ENCODE measurements at places on chromosomes 4 and X.

DNA sequence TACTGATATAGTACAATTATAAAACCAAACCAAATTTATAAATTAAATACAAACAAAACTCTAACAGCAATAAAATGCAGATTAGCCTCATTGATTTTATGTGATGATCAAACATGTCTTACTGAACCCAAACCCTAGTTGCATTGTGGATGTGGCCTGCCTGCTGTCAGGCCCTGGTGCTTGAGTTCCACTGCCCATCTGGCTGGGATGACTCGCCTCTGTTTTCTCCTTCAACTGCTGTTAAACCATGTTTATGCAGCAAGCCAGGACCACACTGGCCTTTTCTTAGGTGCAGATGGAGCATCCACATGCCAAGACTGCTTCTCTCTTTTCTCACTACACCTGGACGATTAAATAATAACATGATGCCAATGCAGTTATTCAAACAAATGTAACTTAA is 22.6 kb downstream of the NAP1L5 start:
- DNase-seq: no peak

DNA sequence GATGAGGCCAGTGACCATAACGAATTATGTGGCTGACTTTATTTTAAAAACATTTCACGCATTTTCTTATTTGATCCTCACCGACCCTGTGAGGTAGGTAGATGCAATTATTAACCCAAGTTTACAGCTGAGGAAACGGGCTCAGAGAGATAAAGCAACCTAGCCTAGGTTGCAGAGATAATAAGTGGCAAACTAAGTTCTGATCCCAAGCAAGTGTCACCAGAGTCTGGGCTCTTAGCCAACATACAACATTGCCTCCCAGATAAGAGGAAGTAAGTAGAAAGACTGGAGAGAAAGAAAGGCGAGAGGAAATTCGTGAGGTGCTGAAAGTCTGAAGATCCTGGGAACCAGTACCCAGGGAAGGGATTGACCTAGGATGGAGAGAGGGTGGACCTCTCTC is 77.4 kb upstream of the GPR50 start:
- DNase-seq: no peak

DNA sequence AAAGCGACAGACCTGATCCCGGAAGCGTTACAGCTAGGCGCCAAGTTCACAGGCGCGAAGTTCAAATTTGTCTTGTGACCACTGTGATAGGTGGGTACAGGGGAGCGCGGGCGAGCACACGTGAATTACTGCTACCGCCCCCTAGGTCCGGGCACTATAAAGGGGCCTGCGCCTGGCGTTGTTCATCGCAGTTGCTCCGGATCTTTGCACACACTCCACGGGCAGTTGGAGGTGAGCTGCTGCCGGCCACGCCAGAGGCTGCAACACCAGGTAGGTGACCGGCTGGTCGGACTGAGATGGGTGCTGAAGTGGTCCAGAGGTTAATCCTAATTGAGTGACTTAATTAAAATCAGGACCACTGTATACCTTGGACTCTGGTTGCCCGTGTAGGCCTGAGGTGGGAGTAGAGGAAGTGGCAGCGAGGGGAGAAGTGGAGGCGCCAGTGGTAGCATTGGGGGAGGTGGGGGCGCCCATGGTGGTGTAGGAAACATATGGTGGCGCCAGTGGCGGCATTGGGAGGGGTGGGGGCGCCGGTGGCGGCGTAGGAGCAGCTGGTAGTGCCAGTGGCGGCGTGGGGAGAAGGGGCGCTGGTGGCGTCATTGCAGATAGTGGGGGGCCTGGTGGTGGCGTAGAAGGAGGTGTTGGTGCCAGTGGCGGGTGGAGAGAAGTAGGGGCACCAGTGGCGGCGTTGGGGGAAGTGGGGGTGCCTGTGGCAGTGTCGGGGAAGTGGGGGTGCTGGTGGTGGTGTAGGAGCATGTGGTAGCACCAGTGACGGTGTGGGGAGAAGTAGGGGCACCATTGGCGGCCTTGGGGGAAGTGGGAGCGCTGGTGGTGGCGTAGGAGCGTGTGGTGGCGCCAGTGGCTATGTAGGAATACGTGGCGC is at the start of gene GCNA:
TSS of gene GCNA (plus strand) at position 185 of the 883 bp plus-strand sequence. CDS start 2,385 bp downstream, outside the sequence.
- no peak for DNase-seq

DNA sequence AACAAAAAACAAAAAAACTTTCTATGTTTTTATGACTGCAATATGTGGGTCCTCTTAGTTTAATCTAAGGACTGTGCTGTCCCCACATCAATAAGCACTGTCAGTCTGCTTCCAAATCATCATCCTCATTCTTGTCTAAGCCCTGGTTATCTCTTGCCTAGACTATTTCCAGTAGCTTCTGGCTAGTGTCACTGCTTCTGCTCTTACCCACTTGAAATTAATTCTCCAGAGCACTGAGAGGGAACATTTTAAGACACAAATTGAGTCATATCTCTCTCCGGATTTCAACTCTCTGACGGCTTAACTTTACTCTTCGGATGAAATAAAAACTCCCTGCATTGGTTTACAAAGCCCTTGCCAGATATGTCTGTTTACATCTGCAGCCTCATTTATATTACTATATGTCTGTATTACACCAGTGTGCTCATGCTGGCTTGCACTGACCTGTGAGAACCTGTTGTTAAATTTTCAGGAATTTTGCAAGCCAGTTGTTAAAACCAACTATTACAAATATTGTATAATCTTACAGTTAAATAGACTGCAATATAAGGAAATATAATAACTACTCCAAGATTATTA is 345.9 kb downstream of the ADGRL3 start:
- no peak for DNase-seq

DNA sequence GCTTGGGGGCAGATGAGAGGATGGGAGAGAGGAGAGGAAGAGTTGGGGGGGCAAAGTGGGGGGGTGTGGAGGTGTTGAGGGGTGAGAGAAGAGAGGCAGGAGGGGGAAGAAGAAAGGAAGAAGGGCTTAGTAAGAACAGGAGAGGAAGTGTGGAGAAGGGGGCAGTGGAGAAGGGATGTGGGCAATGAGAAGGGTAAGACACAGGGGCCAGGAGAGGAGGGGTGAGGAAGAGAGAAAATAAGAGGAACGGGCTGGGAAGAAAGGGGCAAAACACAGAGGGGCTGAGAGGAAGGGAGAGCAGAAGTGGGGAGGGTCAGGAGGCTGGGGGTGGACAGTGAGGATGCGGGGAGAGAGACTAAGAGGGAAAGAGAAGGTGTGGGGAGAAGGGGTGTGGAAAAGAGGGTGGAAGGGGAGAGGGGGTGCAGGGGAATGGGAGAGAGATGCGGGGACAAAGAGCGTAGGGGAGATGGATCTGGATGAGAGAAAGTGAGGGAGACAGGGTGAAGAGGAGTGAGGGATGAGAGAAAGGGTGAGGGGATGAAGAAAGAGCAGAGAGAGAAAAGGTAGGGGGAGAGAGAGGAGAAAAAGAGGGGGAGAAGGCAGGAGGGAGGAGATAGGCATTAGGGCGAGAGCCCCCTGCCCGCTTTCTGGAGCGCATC is 12.9 kb downstream of the SH3KBP1 start:
- no peak for DNase-seq

GRCh38 chr4:159526172-159526571 is 423.3 kb downstream of the RAPGEF2 start:
- no peak for DNase-seq

- no peak for DNase-seq
Observed at GRCh38 chr4:105189855-105190650, 43.4 kb downstream of the TET2 start.

GRCh38 chr4:88320224-88320779 is 35.9 kb upstream of the PPM1K start:
- DNase-seq: no peak

DNA sequence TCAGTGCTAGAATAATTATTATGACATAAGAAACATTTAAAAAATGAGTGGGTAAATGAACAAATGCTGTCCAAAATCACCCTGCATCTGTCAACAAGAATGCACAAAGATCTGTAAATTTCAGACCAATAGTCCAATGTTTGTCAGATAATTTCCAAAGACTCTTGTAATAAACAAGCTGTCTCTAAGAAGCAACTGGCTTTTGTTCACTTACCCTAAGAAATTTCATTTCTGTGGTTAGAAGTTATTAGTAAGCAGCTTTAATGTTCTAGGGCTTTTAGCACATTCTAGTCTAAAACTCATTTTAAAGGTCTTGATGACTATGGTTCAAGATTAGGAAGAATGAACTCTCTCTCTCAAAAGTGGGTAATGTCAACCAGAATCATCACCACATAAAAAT is 560.3 kb upstream of the SMIM31 start:
- DNase-seq: no peak

DNA sequence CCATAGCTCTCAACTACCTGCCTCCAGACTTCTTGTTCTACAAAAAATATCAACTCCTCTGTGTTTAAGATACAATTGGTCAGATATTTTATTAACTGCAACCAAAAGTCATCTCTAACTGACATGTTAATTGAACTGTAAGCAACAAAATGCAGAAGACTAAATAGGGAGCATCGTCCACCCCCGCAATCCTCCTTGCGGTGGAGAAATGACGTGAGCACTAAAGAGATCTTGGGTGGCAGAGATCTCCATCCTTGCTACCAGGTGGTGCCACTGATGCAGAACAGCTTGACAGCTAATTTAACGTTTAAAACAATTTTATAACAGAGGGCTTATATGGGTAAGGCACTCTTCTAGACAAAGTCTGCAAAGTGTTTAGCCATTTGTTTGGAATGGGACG is 164.4 kb upstream of the FTHL17 start:
- DNase-seq: no peak

DNA sequence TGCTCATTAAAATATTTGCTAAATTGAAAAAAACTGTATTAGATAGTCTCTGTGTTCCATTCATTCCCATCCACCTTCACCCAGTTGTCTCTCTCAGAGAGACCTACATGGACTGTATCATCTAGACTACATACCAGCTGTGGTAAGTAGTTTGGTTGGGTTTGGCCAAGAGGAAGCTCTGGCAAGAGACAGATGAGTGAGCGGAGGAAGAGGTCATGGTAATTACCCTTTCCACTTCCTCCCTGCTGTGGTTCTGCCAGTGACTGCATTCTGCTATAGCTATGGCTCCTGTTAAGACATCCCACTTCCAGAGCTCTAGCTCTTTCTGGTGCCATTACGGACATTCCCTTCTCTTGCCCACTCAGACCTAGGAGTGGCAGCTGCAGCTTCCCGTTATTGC is 239.0 kb upstream of the MID1 start:
- DNase-seq: no peak

- no peak for DNase-seq
Observed at GRCh38 chrX:861340-861890, 230.8 kb downstream of the SHOX start.

DNA sequence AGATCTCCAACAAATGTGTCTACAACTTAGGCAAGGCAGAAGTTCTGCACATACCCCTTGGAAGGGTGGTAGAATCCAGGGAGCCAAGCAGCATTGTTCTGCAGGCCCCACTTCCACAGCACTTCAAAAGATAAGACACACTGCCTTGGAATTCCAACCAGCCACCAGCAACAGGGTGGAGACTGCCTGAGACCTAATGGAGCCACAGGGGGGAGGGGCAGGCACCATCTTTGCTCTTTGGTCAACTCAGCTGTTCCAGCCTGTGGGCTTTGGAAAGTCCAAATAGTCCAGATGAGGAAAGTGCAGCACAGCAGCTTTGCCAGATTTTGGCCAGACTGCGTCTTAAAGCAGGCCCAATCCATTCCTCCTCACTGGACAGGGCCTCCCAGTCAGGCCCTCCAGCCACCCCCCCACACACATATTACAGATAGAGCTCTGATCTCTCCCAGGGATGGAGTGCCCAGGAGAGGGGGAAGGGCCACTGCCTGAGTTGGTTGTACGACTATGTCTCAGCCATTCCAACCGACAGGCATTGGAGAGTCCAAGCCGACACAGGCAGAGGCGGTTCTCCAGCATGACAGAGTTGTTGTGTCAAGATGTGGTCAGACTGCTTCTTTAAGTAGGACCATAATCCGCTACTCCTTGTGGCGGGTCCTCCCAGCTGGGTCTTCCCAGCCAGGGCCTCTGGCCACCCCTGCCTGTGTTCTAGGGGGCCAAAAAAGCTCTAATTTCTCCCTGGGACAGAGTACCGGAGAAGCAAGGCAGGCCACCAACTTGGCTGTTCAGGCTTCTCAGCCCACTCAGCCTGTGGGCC is 42.5 kb upstream of the ANTXR2 start:
- DNase-seq: no peak

GRCh38 chr4:37623125-37623524 is 63.1 kb downstream of the RELL1 start:
- DNase-seq: no peak

GRCh38 chr4:47786958-47787370 is 50.9 kb downstream of the CORIN start:
- no peak for DNase-seq

- no peak for DNase-seq
Observed at GRCh38 chr4:87042986-87043820, 108.4 kb downstream of the AFF1 start.

- DNase-seq: no peak
Observed at GRCh38 chr4:138596896-138597295, 354.7 kb upstream of the SLC7A11 start.

DNA sequence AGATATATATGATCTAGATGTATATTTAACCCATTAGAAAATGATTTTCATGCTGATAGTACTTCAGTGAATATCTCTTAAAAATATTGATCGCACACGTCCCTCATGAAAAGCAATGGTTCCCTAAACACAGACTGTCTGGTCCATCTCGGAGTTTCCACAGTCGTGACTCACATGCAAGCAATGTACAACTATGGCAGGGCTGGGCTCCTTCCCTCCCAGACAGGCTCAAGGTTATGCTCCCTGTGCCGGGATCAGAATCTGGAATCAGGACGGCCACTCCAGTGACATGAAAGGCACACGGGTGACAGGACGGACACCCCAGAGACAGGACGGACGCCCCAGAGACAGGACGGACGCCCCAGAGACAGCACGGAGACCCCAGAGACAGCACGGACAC is 40.2 kb upstream of the PPP2R3B start:
- DNase-seq: no peak

DNA sequence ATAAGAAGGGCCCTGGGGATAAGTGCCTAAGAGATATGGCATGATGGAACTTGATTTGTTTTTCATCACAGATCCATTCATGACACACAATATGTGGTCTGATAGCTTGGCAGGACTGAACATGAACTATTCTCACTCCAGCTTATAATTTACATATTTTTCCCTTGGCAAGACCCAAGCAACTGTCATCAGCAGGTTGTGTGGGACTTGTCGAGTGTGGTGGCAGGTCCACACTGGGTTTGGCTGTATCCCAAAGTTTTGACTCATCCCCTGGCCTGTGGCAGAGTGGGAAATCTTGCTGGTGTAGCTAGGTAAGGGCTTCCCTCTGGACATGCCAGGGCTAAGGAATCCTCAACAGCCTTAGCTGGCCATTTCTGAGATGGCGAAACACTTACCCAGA is 81.0 kb upstream of the STIM2 start:
- no peak for DNase-seq

GRCh38 chrX:12282991-12283390 is 144.7 kb downstream of the FRMPD4 start:
- no peak for DNase-seq

GRCh38 chr4:42637867-42638266 is 19.0 kb downstream of the ATP8A1 start:
- no peak for DNase-seq

Data from AG09309 (cell line).